ENCODE measurements at places on chromosomes 1 and 21. TPM values are rescaled to one million over a fixed set of nuclear protein-coding genes. Genes with fewer than 3 reads are reported as not detected.

PACC1 gene
- total RNA-seq: 9.7 TPM

PADI2 gene
- not detected for total RNA-seq

TMEM201 gene
- total RNA-seq: 12.9 TPM

OXCT2 gene
- not detected for total RNA-seq

HTR6 gene
- 0.33 TPM for total RNA-seq

GPR161 gene
- 0.12 TPM for total RNA-seq

RGS7 gene
- total RNA-seq: not detected

TTLL10 gene
- total RNA-seq: not detected

GRCh38 chr21:26489781-26490180 lies 83.3 kb downstream of the CYYR1 start:
- H3K36me3 ChIP-seq: no peaks in the 10 kb centered on the region
- no peak for DNase-seq
- H3K27ac ChIP-seq: no peak overlapping the region
- H3K4me1 ChIP-seq: no peaks in the 10 kb centered on the region
- H3K27me3 ChIP-seq: no peaks in the 10 kb centered on the region
- H3K4me3 ChIP-seq: no peak overlapping the region

DNA sequence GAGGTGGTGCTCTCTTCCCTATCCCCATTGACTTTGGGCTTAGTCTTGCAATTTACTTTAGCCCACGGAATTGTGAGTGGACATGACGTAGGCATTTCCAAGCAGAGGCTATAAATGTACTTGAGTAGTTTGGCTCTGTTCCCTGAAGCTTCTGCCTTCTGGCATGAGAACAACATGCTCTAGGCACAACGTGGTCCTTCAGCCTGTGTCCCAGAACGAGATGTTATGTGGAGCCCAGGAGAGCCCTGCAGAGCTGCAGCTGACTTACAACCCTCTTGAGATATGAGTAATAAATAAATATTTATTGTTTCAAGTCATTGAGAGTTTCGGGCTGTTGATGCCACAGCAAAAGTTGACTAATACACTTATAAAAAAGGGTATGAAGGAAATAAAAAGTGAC lies 105.2 kb upstream of the HMGB4 start:
- no peaks in the 10 kb centered on the region for H3K4me1 ChIP-seq
- H3K27ac ChIP-seq: no peak overlapping the region
- no peak for DNase-seq
- no peak overlapping the region for H3K4me3 ChIP-seq

DNA sequence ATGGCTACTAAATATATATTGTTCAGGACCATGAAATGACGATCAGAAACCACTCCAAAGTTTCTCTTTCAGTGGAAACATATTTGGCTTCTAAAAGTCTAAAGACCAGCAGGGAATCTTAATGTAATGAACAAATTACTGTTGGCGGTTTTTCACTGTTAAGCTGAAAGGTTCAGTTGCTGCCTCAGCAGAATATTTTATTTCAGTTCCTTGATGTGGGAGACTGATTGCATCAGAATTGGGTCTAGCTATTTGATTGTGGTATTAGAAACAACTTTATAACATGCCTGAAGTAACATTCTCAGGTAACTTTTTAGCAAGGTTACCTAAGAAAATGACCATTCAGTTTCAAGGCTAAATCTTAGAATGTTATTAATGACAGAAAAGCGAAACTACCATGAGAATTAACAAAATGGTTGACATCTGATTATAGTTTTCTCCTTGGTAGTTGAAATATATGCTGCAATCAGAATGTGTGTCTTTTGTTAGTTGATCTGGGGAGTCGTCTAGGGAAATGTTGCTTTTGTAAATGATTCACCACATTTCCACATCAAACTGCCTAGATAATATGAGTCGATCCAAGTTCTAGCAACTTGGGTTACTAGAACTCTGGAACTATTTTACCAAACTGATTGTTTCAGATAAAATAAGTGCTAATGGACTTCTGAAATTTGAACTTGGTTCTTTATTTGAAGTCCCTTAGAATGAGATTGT lies 200.4 kb downstream of the HMCN1 start:
- H3K27me3 ChIP-seq: no peaks in the 10 kb centered on the region
- DNase-seq: no peak
- H3K4me1 ChIP-seq: no peaks in the 10 kb centered on the region

- peaks cover 42% of the 10 kb centered on the region for H3K4me1 ChIP-seq
- H3K27ac ChIP-seq: peak overlapping the region; percentile 91
- peak overlapping the region; percentile 77 for H3K4me3 ChIP-seq
- peak; percentile 40 for DNase-seq
Measured at GRCh38 chr21:25733859-25734653, 648 bp downstream of the ATP5PF start.

DNA sequence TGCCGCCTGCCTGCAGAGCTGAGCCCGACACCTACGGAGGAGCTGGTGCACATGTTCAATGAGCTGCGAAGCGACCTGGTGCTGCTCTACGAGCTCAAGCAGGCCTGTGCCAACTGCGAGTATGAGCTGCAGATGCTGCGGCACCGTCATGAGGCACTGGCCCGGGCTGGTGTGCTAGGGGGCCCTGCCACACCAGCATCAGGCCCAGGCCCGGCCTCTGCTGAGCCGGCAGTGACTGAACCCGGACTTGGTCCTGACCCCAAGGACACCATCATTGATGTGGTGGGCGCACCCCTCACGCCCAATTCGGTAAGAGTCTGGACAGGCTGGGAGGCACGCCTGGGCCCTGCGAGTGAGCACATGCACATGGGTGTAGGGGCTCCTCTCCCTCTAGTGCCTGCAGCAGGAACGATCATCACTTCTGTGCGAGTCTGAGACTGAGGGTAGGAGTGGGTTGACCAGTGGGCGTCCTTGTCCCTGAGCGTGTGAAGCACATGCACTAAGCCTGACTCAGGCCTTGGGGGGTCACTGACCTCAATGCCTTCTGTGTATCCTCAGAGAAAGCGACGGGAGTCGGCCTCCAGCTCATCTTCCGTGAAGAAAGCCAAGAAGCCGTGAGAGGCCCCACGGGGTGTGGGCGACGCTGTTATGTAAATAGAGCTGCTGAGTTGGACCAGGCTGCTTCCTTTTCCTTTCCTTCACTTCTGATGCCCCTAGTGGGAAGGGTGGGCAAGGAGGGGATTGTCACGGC lies 6.9 kb downstream of the DMAP1 start:
- H3K4me3 ChIP-seq: no peak overlapping the region
- no peak overlapping the region for H3K27ac ChIP-seq
- peaks cover 47% of the 10 kb centered on the region for H3K36me3 ChIP-seq
- no peak for DNase-seq
- H3K4me1 ChIP-seq: peaks cover 7% of the 10 kb centered on the region
- H3K27me3 ChIP-seq: no peaks in the 10 kb centered on the region

DNA sequence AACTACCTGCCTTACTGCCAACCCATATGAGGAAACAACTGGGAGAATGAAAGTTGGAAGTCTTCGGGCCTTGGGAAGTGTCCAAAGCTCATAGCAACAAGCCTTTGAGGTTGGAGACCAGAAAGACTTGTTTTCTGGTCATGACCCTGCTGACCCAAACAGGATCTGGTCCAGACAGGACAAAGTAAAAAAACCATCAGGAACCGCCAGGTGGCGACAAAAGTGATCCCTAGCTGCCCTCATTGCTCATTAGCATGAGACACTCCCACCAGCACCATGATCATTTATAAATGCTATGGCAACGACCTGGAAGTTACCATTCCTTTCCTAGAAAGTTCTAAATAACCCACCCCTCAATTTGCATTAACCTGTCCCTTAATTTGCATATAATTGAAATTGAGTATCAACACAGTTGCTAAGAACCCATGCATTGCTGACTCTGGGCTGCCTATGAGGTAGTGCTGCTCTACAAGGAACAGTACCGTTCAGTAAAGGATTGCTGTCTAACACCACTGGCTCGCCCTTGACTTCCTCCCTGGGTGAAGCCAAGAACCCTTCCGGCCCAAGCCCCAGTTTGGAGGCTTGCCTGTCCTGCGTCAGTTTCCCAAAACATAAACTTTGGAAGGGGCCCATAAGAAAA lies 89.0 kb downstream of the URB2 start:
- no peaks in the 10 kb centered on the region for H3K27me3 ChIP-seq
- no peaks in the 10 kb centered on the region for H3K4me1 ChIP-seq
- H3K27ac ChIP-seq: no peak overlapping the region

- peak overlapping the region; percentile 64 for H3K4me3 ChIP-seq
- no peaks in the 10 kb centered on the region for H3K36me3 ChIP-seq
- H3K27ac ChIP-seq: peak overlapping the region; percentile 41
- peaks cover 25% of the 10 kb centered on the region for H3K4me1 ChIP-seq
- no peak for DNase-seq
- H3K27me3 ChIP-seq: no peaks in the 10 kb centered on the region
Measured at GRCh38 chr1:241639623-241640148, 483 bp downstream of the CHML start.

All from CD4-positive, alpha-beta memory T cell (primary cell).